ENCODE measurements at places on chromosomes 7 and 10. TPM values are rescaled to one million over a fixed set of nuclear protein-coding genes. Genes with fewer than 3 reads are reported as not detected.

Gene PKD2L1
- not detected for polyA plus RNA-seq

Gene NPFFR1
- polyA plus RNA-seq, result not detected

Gene VAX1
- polyA plus RNA-seq, result not detected

Gene CFAP70
- 0.66 TPM for polyA plus RNA-seq

Gene FAM20C
- polyA plus RNA-seq, result not detected

Gene PRXL2A
- polyA plus RNA-seq, result 20.1 TPM

Gene MAGI2
- not detected for polyA plus RNA-seq

Gene SRGN
- 118 TPM for polyA plus RNA-seq

Gene GPAM
- polyA plus RNA-seq, result 3.3 TPM
